ENCODE measurements at places on chromosomes 7 and 10.

DNA sequence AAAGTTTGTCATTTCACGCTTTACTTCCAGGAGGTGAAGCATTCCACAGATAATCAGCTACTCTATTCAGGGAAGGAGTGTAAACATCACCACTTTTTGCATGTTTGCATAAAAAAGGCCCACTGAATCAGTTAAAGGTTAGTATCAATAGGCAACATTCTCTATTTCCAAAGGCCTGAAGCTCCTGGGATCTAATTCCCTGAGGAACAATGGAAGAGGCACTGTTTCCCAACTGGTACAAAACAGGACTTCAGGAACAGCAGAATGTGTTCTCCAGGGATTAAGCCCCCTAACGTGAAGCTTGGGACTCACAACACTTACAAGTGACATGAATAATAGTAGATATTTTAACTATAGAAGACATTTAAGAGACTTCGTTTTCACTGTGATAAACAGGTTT, 6.1 kb downstream of the LRRN3 start:
- no peak for DNase-seq

GRCh38 chr10:49207936-49208487, 19.8 kb upstream of the TMEM273 start:
- no peak for DNase-seq

DNA sequence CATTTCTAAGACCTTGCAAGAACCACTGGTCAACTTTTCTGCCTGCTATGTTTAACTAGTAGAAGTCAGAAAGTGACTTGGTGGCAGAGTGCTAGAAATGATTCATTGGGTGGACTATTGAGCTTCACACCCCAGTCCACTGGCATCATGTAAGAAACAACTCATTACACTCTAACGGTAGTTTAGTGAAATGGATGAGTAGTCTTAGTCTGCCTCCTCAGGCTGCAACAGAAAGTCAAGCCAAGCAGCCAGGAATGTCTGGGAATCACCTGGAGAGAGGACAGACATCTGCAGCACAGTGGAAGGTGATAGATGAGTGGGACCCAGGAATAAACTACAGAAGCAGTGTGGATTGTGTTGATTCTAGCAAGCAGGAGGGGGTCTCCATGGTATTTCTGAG, 125.4 kb downstream of the AUTS2 start:
- DNase-seq, result no peak

DNA sequence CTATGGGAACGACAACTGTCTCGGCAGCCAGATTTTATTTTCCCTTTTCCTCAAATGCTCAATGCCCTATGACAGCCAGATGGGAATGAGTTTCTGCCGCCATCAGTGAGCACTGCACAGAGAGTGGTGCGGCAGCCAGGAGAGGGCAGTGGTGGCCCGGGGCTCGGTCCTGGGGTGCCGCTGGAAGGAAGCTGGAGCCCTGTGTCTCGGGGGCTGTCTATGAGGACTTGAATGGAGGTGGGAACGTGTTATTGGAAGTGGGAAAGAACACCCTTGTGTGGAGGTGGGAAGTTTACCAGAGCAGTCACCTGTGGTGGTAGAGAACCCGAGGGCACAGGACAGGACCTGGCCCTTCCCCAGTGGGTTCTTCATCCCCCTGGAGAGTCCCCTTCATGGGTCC, 35.8 kb downstream of the JAKMIP3 start:
- DNase-seq, result no peak

DNA sequence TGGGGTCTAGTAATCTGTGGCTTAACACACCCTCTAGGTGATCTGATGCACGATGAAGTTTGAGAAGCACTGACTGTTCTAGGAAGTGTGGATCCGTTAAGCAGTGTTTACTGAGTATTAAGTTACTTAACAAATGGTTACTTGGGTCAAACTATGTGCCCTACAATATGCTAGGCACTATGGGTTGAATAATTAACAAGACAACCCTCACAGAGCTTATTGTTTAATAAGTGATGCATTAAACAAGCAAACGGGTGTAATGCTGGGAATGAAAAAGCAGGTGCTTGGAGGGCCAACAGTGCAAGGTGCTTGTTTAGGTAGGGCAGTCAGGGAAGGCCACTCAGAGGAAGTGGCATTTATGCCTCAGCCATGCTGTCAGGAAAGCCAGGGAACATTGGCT, 378.0 kb upstream of the PODXL start:
- no peak for DNase-seq

DNA sequence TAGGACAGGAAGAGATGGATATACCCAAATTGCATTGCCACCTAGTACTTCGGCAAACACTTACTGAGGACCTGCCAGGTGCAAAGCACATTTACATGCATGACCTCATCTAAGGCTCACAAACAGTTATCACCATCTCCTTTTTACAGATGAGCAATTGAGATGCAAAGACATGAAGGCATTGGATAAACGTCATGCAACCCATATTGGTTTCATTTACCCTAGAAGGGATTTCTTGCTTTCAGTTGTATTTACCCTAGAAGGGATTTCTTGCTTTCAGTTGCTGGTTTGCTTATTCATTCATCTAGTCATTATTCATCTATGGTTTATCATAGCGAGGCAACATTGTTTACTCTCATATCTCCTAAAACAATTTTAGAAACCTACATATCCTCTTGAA, 52.2 kb downstream of the STEAP1B start:
- DNase-seq, result peak; percentile 66

GRCh38 chr10:83555264-83555663, 584.0 kb upstream of the GHITM start:
- no peak for DNase-seq

- DNase-seq, result no peak
Measured at GRCh38 chr7:157932498-157933218, 595.9 kb downstream of the DNAJB6 start.

DNA sequence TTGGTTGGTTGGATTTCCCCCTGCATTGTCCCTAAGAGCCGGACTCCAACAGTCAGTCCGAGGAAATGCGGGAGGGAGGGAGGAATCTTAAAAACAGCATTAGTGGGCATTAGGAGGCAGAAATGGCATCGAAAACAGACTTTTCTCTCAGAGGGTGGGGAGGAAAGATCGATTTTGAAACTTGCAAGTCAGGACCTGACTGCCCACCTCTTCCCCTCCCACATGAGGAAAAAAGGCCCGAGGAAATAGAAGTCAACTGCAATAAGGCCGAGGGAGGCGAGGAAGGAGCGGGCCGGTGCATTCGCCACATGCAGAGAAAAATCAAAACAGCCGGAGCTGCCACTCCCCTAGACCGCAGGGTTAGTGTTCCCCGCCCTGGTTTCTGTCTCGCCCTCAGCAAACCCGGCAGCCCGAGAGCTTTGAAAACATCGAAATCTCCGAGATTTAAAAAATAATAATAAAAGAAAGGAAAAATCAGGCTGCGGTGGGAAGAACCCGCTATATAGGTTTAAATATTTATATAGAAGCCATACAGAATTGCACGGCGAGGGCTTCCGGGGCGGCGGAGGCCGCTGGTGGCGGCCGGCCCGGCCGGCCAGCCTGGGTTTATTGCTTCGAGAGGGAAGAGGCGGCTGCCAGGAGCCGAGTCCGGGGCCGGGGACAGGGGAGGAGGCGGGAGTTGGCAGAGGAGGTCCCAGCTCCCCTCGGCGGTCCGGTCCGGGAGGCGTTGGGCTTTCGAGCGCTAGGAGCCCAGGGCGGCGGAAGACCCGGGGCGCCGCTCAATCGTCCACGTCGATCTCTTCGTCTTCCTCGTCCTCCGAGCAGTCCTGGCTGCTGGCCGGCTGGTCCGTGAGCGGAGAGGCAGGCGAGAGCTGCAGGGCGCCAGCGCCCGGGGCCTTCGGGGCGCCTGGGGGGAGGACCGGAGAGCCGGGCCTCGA, 2.5 kb downstream of the LBX1 start:
- DNase-seq, result peak; percentile 65

DNA sequence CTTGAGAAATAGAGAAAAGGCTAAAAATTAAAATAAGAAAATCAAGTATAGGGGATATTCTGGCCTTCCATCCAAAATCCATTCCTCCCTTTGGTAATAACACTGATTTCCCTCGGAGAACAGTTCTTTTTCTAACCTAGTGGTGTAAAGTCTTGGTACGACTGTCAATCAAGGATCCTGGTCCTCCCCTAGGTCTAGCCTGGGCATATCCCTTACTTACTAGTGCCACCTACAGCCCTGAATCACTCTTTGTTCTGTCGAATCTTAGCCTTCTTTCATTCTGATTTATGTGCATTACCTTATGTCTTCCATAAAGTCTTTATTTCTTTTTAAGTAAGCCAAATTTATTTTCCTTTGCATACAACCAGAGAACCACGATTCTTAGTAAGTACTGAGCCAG, 298.7 kb upstream of the LRRTM3 start:
- DNase-seq, result no peak

- DNase-seq, result no peak
Measured at GRCh38 chr7:99825452-99825851, 2.4 kb upstream of the CYP3A43 start.

DNA sequence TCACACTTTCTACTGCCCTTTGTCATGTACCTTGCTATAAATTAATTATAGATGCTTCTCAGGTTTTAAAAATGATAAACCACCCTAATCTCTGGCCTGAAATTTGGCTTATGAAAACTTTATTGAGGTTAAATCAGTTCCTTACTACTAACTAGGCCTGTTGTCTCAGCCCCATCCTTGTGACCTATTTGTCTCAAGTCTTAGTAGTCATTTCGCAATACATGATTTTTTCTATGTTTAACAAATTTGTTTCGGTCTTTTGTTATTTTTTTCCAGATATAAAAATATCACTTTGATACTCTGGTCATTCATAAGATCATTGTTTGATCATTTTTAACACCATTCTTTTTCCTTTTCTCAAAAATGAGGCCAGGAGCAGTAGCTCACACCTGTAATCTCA, 411.6 kb downstream of the GFRA1 start:
- no peak for DNase-seq

DNA sequence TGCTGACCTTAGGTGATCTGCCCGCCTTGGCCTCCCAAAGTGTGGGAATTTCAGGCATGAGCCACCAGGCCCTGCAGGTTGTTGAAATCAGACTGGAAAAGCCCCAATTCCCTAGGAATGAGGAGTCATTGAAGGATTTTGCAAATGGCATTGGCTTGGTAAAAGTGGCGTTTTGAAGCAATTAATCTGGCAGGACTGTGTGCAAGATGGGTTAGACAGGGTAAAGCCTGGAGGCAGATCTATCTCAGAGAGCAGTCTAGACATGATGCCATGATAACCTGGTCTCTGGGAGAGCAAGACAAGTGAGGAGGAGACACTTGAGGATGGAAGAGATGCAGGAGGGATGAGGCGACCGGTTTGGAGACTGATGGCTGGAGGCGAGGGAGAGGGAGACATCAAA, 45.7 kb upstream of the UBE2H start:
- DNase-seq, result no peak

DNA sequence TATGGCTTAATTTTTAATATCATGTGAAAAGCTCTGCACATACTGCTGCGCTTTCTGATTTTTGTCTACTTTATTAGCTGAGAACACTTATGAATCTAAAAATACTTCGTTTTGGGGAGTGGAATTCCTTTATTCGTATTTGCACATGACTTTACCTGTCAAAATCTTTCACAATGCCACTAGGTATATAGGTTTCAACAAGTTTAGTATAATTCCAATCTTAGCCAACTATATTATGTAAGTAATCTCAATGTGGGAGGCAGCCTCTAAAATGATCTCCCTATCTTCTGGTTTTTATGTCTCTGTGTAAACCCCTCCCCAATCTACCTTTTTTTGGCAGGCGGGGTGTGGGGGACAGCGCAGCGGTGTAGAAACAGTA, 55.3 kb downstream of the PARD3 start:
- DNase-seq, result no peak

All from B cell (primary cell).